ENCODE measurements at places on chromosomes 7 and 10.
A peak's percentile ranks its signal among the peaks of the same experiment; 100 is the strongest.

DNA sequence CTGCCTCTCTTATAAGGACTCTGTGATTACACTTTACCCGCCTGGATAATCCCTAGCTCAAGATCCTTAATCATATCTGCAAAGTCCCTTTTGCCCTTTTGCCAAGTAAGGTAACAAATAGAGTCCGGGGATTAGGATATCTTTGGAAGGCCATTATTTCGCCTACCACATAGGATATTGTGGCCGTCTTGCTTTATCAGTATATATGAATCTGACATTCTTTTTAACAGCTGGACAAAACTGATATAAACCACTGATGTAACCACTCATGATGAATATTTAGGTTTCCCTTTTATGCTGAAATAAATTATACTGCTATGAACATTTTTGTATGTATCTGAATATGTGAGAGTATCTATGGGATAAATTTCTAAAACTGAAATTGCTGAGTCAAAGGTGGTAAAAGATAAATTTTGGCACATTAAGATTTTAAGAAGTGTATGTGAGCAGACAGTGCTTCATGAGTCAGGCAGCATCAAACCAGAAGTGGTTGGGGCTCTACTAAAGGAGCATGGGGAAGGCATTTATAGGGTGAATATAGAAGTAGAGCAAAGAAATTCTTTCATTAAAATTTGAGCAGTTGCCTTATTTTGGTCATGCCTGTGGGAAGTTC, 44.7 kb downstream of the AVL9 start:
- peak; percentile 27 for DNase-seq

DNA sequence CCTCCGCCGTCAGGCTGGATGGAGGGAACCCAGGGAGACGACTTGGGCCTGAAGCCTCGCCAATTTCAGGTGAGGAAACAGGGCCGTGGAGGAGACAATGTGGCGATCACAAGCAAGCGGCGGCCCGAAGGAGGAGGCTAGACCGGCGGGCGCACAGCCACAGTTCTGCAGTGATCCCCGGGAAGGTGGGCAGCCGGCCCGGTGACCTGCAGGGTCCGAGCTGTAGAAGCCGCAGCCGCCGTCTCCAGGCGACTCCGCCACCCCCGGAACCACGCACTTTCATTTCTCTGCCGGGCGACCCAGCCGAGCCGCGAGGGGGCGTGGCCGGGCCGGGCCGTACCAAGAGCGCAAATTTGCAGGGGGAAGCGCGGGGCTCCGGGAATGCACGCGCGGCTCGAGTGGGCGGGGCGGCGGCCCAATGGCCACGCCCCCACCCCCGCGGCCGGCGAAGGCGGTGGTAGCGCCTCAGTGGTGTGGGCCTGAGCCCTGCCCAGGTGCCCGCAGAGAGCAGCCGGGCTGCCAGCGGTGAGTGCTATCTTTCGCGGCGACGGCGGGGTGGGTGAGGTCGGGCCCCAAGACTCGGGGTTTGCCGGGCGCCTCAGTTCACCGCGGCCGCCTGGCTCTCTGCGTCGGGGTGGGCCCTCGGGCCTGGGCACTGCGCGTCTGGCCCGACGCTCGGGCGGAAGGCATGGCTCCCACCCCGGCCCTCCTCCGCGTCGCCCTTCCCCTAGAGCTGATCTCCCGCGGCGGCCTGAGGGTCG, at the start of gene POR:
POR (plus strand) TSS at position 501 of the 761 bp plus-strand sequence. CDS start 38,847 bp downstream, outside the sequence.
- peak; percentile 97 for DNase-seq

GRCh38 chr7:51013218-51013786, 230.6 kb upstream of the GRB10 start:
- DNase-seq = no peak

- DNase-seq = peak; percentile 20
Measured at GRCh38 chr10:4181621-4182049, 396.6 kb upstream of the KLF6 start.

GRCh38 chr7:135842446-135843179, 94.0 kb upstream of the FAM180A start:
- DNase-seq = no peak

- DNase-seq = no peak
Measured at GRCh38 chr10:121553511-121554264, 44.6 kb downstream of the FGFR2 start.

GRCh38 chr7:136925044-136925443, 56.6 kb downstream of the CHRM2 start:
- no peak for DNase-seq

GRCh38 chr7:18505870-18506460, 10.4 kb downstream of the HDAC9 start:
- no peak for DNase-seq
